Fibroblast of skin of left quadriceps (primary cell): ENCODE measurements at places on chromosomes 2 and 18.

GRCh38 chr2:59259913-59260312, 1018.8 kb upstream of the FANCL start:
- no peak for DNase-seq

DNA sequence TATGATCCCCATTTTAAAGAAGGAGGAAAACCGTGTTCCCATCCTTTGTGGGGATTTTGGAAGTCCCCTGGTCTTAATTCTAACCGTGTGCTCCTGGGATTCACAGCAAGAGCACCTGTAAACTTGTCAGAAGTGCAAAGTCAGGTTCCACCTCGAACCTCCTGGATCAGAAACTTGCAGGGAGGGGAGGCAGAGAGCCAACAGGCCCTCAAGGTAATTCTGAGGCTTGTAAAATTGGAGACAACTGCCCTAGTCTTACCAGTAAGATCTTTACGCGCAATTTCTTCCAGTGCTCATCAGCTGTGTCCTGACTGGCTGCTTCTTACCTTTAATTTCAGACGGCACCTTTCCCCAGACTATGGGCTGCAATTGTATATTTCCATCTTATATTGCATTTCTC, 113.3 kb upstream of the SEC11C start:
- DNase-seq: no peak

DNA sequence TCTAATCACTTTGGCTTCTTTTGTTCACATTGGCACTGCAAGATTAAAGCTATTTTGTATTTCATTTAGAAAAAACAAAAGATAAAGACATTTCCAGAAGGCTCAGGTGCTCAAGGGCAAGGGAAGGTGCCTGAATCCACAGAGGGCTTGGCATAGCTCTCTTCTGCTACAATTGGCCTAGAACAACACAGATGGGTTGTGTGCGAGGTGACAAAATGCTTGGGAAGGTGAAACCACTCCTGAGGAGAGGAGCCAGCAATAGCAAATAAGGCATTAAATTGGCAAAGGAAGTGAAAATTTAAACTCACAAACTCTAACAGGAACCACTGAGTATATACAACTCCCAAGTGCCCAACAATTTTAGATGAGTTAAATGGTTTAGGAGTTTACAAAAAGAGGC, 1290.4 kb upstream of the CHAC2 start:
- DNase-seq: no peak

DNA sequence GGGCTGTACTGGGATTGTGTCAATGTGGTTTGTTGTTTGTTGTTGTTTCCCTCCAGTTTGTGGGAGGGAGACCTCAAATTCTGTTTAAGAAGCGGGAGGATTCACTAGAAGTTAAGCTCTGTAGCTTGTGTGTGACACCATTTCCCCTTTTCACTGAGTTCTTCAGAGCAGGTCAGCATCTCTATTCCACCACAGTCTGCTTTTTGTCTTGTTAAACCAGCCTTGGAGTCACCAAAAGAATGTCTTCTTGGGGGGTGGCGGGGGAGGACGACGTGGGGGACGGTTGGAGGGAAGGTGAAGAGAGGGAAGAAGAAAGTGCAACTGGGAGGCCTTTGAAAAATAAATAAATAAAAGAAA, 2.3 kb upstream of the BCL11A start:
- DNase-seq: no peak

GRCh38 chr2:191920502-191920901, 73.6 kb upstream of the CAVIN2 start:
- DNase-seq: no peak

- DNase-seq: peak; percentile 48
Observed at GRCh38 chr2:3759331-3759730, 56.0 kb downstream of the DCDC2C start.

DNA sequence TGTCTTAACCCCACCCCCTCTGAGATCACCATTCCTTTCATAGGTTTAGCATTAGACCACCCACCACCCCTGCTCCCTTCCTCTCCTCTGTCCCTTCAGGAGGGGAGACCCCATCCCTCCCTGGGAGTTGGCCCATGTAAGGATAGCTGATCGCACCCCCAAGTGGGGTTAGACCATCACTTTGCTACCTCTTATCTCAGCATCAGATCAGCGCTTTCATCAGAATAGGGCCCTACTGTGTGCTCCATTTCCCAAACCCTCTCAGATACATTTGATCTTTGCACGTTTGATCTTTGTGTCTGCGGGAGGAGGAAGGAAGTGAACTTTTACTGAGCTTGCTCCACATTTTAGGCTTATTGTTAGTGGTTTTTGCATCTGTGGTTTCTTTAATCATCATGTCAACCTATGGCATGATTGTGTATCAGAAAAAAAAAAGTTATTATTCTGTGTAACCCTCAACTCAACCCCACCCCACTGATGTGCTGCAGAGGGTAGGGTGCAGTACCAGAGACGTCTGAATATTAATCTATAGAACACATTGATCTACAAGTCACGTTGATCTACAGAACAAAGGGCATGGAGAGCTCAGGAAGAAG, 81.2 kb downstream of the PDCL3 start:
- DNase-seq: no peak

- DNase-seq: no peak
Observed at GRCh38 chr18:37265382-37265781, 300.2 kb downstream of the CELF4 start.

DNA sequence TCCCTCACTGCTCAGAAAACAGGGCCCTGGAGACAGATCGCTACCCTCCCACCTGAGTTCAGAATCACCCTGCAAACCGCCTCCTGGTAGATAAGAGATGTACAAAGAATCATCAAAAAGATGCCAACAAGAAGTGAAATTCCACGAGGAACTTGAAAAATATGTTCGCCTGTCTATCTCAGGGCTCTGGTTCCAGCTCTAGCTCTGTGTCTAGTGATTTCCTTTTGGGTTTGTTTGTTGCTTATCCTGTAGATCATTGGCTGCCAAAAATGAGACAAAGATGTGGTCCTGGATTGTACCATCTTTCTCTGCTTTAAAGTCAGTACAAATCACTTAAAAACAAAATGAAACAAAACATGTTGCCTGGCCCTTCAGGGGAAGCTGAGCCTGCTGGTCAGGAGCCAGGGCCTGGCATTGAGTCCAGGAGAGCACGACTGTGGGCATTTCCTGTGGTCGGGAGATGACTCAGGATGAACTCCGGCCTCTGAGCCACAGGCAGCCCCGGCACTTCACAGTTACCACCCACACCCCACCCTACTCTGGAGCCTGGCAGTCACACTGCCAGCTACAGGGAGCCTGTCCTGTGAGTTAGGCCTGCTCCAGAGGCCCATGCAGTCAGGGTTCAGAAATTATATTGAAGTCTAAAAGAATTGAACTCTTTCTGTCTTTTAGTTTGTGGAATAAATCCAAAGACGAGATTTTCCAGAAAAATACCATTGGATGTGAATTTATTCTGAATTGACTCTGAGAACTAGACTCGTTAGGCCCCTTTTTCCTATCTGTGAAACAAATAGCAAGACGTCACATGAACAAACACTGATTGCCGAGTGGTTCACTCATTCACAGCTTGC, 8.0 kb upstream of the ITGB6 start:
- DNase-seq: no peak

- no peak for DNase-seq
Observed at GRCh38 chr2:16096962-16097361, 156.6 kb downstream of the MYCN start.

GRCh38 chr2:28835781-28836180, 25.1 kb downstream of the SPDYA start:
- no peak for DNase-seq
